ENCODE measurements at places on chromosomes 4 and X.

- DNase-seq: no peak
Observed at GRCh38 chr4:6270636-6271121, 1.0 kb downstream of the WFS1 start.

- DNase-seq: no peak
Observed at GRCh38 chrX:107485013-107485412, 35.6 kb downstream of the FRMPD3 start.

DNA sequence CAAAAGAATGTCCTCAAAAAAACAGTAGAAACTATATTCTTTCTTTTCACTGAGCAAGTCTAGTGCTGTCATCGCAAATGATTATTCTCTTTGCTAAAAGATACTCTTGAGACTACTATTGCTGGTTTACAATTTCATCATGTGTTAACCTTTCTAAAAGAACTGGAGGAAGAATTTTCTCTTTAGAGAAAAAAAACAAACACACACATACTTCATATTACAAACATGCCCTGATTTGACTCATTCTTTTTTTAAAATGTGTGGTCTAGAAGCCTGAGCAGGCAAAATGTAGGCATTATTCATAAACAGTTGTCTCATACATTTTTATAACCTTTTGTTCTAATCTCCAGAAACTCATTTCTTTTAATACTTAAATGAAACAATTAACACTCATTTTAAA, 60.6 kb upstream of the FAT4 start:
- no peak for DNase-seq

DNA sequence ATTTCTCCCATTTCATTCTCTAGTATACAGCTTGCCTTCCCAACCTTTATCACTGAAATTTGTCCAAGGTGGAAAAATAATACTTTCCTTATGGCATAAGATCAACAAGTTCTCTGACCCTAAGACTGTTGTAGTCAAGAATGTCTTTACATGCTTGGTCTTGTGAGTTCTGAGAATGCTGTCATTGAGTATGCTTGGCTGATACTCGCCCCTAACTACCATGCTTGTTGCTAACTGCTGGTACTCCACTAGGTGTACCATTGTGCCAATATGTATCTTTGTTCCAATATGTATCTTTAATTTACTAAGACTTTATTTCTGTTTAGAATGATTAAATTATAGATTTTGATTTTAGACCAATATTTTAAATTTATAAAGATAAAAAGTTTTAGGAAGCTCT, 796.4 kb downstream of the PCDH7 start:
- DNase-seq: no peak

- no peak for DNase-seq
Observed at GRCh38 chr4:112348488-112349158, 51.5 kb downstream of the ALPK1 start.

DNA sequence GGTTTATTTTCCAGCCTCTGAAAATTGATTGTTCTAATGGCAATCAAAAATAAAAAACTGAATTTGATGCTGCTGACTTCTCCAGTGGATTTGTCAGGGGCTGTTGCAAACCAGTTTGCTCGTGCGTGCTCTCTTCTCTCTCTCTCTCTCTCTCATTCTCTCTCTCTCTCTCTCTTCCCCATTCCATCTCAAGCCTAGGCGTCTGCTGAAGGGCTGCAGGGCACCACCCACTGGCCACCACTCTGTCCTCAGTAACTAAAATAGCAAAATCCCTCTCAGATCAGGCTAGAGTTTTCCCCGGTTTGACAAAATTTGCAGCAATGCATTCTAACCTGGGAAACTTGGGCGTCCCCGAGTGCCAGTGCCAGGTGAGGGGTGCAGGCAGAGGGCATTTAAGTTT, 19.4 kb downstream of the NKX6-1 start:
- DNase-seq: no peak

DNA sequence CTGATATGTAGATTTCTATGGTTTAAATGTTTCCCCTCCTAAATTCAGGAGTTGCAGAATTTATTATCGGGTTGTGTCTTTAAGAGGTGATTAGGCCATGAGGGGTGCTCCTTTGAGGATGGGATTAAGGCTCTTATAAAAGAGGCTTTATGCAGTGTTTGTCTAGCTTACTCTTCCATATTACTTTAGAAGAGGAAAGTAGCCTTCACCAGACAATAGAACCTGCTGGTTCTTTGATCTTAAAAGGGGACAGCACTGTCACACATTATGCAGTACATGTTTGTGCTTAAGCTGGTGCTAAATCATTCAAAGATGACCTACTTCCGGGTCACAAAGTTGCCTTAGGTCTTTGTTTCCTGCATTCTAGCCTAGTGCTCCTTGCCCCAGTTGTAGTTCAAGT, 81.0 kb downstream of the CPXCR1 start:
- no peak for DNase-seq

DNA sequence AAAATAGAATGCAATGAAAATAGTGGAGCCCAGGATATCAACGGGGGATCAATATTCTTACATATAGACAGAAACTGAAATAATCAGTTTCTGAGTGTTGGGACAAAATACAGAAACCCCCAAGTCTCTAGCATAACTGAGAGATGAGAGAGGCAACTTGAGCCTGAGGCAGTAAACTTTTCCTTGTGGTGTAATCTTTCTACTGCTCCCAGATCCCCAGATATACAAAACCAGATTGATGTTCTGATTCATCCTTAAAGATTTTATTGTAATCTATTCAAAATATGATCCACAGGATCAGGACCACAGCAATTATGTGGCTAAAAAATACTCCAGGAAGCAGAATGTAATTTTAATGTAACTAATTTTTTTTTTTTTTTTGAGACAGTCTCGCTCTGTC, 2282.6 kb downstream of the ARAP2 start:
- no peak for DNase-seq

DNA sequence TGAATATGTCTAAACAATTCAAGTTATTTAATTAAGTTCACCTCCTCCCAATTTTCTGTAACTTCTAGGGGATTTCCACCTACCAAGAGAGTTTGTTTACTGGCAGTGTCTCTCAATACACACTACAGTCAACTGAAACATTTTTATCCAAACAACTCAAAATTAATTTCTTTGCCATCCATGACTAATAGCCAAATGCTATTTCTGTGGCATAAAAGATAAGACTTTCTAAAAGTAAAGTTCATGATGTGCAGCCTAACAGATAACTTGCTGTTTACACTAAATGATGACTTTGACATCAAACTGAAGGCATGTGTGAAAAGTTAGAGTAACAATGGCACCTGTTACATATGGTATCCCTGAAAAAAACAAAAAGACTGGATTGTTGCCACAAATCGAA, 7.3 kb downstream of the TAB3 start:
- DNase-seq: no peak

GRCh38 chr4:15314974-15315373, 112.9 kb upstream of the C1QTNF7 start:
- DNase-seq: no peak

DNA sequence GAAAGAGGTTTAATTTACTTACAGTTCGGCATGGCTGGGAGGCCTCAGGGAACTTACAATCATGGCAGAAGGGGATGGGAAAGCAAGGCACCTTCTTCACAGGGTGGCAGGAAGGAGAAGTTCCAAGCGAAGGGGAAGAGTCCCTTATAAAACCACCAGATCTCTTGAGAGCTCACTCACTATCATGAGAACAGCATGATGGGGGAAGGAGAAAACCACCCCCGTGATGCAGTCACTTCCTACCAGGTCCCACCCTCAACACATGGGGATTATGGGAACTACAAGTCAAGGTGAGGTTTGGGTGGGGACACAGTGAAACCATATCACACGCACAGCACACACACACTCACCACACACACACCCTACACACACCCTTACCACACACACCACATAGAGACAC, 104.3 kb downstream of the DCTD start:
- DNase-seq: no peak

- DNase-seq: no peak
Observed at GRCh38 chr4:94939791-94940519, 182.2 kb downstream of the BMPR1B start.

DNA sequence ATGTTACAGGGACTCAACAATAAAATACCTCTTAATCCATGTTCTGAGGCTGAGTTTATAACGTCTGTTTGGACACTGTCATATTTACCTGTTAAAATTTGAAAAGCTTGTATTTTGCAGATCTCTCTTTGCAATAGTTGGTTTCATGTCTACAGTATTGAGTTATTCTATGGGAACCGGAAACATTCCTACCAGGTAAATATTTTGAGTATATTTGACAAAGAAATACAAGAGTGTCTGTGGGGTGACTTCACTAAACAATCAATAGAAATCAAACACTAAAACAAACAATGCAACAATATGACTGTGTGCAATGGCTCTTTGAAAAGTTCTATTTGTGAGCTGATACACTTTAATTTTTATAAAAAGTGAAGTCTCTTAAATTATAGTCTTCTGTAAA, 47.7 kb upstream of the CXCL8 start:
- DNase-seq: no peak

DNA sequence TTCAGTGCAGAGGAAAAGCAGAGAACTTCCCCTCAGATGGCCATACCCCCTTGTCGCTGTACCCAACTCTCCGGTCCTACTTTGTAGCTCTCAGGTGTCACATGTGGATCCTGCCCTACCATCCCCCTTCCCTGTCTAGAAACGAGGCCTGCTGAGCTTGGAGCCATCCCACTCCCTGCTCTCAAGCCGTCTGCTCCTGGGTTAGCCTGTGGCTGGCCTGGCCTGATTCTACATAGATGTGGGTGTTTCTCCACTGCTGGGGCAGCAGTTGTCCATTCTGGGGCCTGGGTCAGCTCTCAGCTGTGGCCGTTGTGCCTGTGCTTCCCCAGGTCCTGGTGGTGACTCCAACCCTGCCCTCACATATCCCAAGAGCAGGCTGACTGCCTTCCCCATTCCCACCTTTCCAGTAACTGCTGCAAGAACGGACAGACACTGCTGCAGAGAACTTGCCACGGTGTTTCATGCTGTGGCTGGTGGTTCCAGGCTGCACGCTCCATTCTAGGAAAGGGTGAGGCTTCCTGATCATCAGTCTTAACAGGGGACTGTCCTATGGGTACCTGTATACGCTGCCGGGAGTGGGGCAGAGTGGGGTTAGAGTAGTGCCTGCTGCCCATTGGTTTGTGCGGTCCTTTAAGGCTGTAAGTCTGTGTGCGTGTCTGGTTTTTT, 3.6 kb downstream of the IL9R start:
- DNase-seq: no peak

DNA sequence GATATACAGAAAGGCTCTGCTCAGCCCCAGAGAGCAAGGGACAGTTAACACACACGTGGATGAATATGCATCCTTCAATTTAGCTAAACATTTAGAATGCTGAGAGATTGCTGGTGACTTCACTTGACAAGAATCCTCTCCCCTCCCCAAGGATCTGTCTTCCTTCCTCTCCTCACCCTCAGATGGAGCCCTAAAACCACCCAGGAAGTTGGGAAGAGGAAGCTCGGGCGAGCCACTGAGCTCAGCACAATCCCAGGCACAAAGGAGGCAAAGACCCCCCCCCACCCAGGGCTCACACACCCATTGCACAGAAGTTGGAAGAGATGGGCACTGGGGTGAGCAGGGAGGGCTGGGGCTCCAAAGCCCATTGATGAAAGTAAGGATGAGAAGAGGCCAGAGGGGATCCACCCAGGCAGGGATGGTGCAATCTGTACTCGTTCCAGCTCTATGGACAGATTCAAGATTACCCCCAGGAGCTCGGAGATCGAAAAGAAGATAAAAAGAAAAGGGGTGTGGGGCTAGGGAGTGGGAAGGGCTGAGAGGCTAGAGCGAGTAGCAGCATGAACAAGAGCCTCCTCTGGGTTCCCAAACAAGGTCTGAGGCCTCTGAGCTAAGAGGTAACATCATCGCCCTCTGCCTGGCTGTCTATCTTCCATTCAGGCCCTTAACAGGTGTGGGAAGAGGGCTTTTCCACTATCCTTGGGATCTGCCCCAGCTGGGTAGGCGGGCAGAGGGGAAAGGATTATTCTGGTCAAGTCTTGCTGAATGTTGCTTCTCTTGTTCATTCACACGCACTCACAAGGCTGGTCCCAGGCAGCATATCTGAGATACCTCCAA, 1.2 kb downstream of the TFE3 start:
- no peak for DNase-seq

GRCh38 chrX:134622813-134623185, 35.5 kb downstream of the PLAC1 start:
- DNase-seq: no peak

GRCh38 chrX:43706786-43707370, 50.8 kb downstream of the MAOA start:
- no peak for DNase-seq

DNA sequence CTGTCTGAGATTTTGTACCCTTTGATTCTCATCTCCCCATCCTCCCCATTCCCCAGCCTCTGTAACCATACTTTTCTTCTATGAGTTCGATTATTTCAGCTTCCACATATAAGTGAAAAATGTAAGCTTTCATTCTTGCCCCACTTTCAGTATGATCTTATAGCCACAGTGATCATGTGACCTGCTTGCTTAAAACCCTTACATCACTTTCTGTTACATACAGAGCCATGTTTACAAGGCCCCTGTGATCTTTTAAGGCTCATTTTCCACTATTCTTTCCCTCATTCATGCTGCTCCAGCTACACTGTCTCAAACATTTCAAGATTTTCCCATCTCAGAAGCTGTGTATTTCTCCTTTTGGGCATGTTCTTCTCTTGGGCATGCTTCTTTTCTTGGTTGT, 147.7 kb downstream of the DCK start:
- DNase-seq: no peak

DNA sequence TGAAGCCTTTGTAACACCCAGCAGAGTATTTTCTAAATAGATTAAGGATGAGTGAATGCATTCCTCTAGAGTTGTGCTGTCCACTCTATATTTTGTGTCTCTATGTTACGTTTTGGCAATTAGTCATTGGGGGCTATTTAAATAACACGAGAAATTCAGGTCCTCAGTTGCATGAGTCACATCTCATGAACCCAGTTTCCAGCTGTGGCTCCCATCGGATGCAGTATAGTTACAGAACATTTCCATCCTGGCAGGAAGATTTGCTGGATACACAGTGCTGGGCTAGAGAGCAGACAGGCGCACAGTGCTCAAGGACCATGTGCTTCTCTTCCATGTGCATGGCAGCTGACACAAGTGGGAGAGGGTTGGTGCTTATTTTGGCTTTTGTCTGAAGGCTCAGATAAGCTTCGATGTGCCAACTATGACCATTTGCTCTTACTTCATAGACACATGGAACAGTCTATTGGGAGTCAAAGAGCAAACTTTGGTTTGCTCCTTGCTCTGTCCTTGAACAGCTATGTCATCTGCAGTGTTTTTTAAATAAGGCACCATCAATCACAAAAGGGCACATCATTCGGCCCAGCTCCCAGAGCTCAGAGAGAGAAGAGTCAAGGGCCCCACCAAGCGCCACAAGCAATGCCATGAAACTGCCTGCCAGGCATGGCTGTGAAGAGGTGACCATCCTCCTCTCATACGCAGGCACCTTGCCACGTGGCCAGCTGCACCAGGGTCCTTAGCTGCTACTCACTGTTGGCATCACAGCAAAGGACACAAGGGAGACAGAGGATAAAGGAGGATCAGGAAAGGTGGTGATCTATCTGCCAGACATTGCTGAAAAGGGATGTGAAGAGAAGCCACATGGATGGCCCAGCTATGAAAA, 8.1 kb upstream of the STS start:
- no peak for DNase-seq

DNA sequence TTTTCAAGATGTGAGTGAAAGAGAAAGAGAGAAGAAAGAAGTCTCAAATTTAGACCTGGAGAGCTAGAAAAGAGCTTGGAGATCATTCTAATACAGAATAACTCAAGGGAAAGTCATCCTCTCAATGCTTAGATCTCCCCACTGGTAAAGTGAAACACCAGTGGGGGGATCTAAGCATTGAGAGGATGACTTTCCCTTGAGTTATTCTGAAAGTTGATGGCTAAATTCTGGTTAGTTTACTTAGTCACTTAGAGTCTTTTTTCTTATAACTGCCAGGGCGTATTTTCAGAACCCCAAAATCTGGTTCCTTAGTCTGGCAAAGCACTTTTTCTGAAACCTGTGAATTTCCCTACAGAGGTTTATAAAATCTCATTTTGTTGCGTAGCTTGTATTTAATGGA, 198.6 kb downstream of the ARHGAP24 start:
- DNase-seq: no peak
